Left ventricle myocardium inferior (tissue), 1 donor: ENCODE measurements at places on chromosomes 6 and 20. TPM values are rescaled to one million over a fixed set of nuclear protein-coding genes. Genes with fewer than 3 reads are reported as not detected.

The MAP3K5 gene
- total RNA-seq = 44.1 TPM

DNA sequence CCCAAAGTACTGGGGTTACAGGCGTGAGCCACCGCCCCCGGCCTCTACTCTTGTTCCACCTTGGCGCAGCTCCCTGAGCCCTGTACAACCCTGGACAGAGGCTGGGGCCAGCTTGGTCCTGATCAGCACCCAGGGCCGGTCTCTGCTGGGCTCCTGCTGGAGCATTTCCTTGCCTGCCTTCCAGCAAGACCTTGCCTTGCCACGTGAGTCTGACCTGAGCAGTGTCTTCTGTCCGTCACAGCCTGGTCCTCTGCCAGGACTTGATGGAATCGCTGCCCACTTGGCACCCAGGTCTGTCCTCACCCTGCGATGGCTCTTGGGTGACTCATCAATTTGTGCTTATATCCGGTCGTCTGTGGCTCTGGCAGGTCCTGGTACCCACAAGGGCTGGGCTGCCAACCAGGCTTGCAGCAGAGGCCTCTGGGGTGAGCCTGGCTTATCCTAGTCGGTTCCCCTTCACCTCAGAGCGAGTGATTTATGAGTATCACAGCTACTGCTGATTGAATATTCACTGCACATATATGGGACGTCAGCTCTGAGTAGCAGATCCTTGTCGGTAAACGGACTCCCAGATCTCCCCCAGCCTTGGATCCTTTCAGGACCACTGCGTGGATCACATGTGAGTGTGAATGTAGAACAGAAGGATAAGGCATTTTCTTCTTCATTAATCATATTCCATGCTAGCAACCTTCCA, 10.1 kb upstream of the SULF2 start:
- H3K4me1 ChIP-seq = peaks cover 32% of the 10 kb centered on the region
- no peak overlapping the region for H3K27ac ChIP-seq
- H3K27me3 ChIP-seq = no peaks in the 10 kb centered on the region
- H3K4me3 ChIP-seq = no peak overlapping the region
- H3K36me3 ChIP-seq = no peaks in the 10 kb centered on the region
- DNase-seq = peak; percentile 28

DNA sequence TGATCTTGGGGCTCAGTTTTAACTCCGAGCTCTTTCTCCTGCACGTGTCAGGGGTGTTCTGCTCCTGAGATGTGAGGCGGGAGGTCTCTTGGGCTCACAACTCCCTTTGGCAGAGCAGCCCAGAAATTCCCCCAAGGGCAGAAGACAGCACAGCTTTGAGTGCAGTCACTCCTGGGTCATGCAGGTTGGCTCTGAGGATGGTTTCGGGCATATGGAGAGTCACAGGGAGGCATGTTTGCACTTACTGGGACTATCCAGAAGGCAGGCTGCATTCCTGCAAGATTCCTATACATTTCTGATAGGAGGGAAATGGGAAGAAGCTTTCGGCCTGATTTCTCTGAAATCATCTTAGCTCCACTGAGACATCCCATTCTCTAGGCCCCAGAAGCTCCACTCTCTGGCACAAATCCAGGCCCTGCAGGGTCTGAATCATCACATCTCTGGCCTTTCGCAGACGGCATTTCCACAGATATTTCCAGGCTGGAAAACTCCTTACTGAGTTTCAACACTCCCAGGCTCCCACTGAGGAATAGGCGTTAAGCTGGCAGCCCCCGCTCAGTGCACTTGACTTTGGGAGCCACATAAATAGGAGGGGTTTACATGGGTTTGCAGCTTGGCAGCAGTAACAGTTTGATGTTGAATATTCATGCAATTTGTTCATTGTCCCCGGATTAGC, 39.7 kb downstream of the AGPAT4 start:
- H3K4me1 ChIP-seq = peaks cover 23% of the 10 kb centered on the region
- H3K27ac ChIP-seq = no peak overlapping the region
- H3K27me3 ChIP-seq = no peaks in the 10 kb centered on the region
- DNase-seq = peak; percentile 53
- no peak overlapping the region for H3K4me3 ChIP-seq

DNA sequence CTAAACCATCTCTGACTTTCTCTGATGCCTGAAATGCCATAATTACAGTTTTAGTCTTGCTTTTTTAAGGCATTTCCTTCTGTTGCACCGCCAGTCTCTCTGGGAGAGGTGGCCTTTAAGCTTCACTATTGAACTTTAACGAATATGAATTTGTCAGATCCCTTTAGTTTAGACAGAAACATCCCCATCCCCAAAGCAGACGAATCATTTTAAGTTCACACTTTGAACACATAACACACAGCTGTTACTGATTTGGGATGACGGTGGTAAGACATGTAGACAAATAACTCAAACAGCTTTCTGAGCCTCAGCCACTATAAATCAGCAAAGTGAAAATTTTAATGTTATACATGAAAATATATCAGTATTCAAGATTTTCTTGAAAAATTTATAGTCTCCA, 7.2 kb upstream of the IPCEF1 start:
- H3K27ac ChIP-seq = no peak overlapping the region
- H3K27me3 ChIP-seq = no peaks in the 10 kb centered on the region
- no peak overlapping the region for H3K4me3 ChIP-seq
- H3K4me1 ChIP-seq = no peaks in the 10 kb centered on the region
- H3K36me3 ChIP-seq = no peaks in the 10 kb centered on the region

DNA sequence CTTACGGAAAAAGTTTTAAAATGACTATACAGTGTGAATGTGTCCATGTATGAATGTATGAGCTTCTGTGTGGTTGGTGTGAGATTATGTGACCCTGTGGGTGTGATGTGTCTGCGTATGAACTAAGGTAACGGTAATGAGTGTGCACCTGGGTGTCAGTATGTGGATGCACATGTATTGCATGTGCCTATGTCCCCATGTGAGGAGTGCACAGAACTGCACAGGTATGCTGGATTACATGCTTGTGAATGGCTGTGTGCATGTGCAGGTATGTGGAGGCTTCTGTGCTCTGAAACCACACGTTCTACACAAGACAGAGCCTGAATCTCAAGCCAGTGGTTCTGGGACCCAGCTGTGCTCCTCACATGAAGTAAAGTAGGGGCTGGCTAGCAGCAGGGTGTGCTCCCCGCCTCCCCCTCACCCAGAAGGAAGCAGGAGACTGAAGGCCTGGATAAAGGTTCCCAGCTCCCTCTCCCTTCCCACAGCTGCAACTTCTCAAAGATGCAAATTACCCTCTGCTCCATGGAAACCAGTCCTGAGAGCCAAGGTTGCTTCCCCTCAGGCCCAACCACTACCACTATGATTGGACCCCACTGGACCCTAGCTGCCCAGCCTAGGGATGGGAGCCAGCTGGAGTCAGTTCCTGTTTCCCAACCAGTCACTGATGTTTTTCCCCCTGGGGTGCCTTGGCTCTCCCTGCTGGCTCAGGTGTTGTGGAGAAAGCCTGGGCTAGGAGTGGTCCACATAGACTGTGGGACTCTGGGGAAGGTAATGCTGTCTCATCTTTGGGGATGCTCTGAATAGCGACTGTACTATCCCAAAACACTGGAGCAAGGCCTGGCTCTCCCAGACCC, 24.8 kb upstream of the SPDEF start:
- no peaks in the 10 kb centered on the region for H3K27me3 ChIP-seq
- no peak overlapping the region for H3K4me3 ChIP-seq
- peaks cover 16% of the 10 kb centered on the region for H3K4me1 ChIP-seq
- no peak overlapping the region for H3K27ac ChIP-seq
- no peak for DNase-seq

The PDE10A gene
- 12.2 TPM for total RNA-seq

- H3K27ac ChIP-seq = peak overlapping the region; percentile 98
- H3K36me3 ChIP-seq = peaks cover 16% of the 10 kb centered on the region
- H3K4me3 ChIP-seq = peak overlapping the region; percentile 99
- peaks cover 35% of the 10 kb centered on the region for H3K4me1 ChIP-seq
- no peaks in the 10 kb centered on the region for H3K27me3 ChIP-seq
Observed at GRCh38 chr20:52190437-52191131, 995 bp downstream of the ZFP64 start.

The LAMA2 gene
- total RNA-seq = 185 TPM

DNA sequence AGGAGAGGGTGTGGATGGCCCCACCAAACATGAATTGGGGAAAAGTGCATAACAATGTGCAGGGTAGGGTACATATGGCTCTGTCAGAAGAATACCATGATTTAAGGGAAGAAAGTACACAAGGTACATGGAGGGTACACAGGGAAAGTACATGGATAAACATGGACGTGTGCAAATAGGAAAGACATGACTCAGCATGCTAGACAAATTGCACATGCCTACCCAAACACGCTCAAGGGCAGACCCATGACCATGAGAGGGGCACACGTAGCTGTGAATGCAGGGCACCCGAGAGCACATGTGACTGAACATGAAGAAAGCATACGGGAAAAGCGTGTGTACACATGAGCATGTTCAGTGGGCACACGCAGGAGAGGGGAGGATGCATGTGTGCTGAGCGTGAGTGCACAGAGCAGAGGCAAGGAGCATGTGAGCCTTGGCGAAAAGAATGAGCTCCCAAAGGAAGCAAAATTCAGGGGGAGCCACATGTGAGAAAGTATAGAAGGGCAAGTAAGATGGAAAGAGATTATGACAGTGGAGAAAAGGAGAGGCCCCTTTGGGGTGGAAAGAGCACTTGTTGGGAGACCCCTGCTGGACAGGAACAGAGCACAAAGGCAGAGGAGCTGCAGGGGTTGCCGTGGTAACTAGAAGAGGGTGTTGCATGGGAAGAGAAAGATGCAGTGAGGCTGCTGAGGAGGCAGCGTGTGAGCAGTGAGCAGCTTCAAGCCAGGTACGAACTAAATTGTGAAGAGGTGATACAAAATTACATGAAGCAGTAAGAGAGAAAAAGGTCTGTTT, 17.8 kb downstream of the OR2H2 start:
- DNase-seq = no peak
- peaks cover 50% of the 10 kb centered on the region for H3K36me3 ChIP-seq
- H3K27me3 ChIP-seq = no peaks in the 10 kb centered on the region
- H3K4me3 ChIP-seq = no peak overlapping the region
- no peak overlapping the region for H3K27ac ChIP-seq

The FAM83B gene
- total RNA-seq = 0.63 TPM

The MRAP2 gene
- total RNA-seq = 0.16 TPM

DNA sequence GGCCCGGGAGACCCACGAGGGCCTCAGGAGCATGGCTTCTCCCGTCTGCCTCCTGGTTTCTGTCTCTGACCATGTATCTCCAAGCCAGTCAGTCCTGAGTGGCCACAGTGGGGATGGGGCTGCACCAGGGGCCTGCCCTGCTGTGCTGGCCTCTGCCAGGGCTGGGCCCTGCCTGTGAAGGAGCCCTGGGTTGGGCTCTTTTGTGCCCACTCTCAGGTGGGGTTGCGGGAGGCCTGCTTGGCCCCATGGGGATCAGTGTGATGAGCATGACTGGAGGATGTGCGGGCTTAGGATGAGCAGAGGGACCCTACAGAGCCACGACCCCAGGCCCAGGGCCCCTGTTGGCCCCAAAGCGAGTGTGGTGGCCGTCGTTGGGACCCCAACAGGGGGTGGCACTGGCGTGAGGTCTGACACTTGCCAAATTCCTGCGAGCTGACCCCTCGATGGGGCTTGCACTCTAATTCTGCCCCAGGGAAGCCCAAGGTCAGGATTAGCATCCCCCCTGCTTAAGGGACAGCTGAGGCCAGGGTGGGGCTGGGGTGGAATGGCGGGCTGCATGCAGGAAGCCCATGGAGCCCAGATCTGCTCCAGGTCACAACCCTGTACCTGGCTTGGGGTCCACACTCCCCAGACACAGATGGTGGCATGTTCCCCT, 90.0 kb upstream of the BHLHE23 start:
- H3K27ac ChIP-seq = no peak overlapping the region
- H3K4me1 ChIP-seq = peaks cover 2% of the 10 kb centered on the region
- peak; percentile 2 for DNase-seq
- no peaks in the 10 kb centered on the region for H3K36me3 ChIP-seq
- no peak overlapping the region for H3K4me3 ChIP-seq

DNA sequence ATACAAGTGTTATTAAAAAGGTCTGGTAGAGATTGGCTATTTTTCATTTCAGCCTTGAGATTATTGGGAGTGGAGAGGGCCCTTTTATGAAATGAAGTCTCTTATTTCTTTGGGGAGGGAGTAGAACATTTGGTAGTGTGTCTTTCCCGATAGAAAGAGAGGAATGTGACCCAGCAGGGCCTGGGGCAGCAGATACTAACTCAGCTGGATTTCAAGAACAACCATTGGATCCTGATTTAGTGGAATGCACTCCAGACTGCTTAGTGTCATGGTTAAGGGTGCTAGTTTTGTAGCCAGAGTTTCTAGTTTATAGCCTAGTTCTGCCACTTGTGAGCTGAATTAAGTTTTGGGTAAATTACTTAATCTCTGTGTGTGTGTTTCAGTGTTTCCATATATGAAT, 18.4 kb upstream of the FLRT3 start:
- H3K36me3 ChIP-seq = no peaks in the 10 kb centered on the region
- no peaks in the 10 kb centered on the region for H3K4me1 ChIP-seq
- no peak overlapping the region for H3K4me3 ChIP-seq
- DNase-seq = no peak
- H3K27ac ChIP-seq = no peak overlapping the region

The TMEM200A gene
- total RNA-seq = not detected

DNA sequence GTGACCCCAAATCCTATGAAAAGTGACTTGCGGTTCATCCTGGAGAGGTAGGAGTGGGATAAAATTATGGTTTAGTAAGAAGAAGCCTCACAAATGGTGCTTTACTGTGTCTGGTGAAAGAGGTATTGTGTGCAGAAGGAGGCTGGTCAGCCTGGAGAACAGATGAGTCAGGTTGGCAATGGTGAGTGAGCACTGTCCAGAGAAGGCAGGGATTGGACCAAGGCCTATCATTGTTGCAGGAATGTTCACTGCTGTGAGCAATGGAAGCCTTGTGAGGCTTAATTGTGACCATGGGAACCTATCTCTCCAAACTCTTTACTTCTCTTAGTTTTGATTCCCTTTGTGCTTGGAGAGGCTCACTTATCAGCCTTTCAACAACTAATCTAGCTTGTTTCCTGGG, 89.0 kb upstream of the KCNK16 start:
- H3K4me3 ChIP-seq = no peak overlapping the region
- no peak overlapping the region for H3K27ac ChIP-seq
- H3K36me3 ChIP-seq = no peaks in the 10 kb centered on the region
- DNase-seq = no peak

DNA sequence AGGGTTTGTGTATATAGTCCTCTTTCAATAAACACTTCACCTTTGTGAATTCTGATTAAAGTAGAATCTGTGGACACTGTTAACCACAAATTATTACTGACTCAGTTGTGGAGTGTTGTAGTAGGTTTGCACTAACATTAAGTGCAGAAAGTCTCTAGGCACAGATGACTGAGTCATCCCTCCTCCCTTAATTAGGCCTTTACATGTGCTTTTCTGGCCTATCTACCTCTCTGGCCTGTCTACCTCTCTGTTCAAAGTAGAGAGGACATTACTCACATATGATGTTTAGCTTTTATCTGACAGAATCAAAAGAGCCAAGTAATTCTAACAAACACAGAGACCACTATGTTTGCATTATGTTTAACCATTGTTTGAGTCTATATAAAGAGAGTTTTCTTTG, 783.0 kb downstream of the TENT5A start:
- H3K27me3 ChIP-seq = no peaks in the 10 kb centered on the region
- no peak overlapping the region for H3K4me3 ChIP-seq
- H3K27ac ChIP-seq = no peak overlapping the region
- no peaks in the 10 kb centered on the region for H3K36me3 ChIP-seq

The PGBD1 gene
- 2.4 TPM for total RNA-seq

The NKAIN4 gene
- not detected for total RNA-seq

- H3K4me1 ChIP-seq = peaks cover 88% of the 10 kb centered on the region
- peak within 1 kb of the TSS; percentile 97 for H3K27ac ChIP-seq
- peak within 1 kb of the TSS; percentile 98 for H3K4me3 ChIP-seq
- H3K36me3 ChIP-seq = peaks cover under 1% of the 10 kb centered on the region
- DNase-seq = peak; percentile 72
Observed at GRCh38 chr20:62367136-62367632, at the start of gene LAMA5. LAMA5 (minus strand) TSS chr20:62367312; CDS start chr20:62367245, 67 bp downstream.
